Head of caudate nucleus (tissue), 42 donors: ENCODE measurements at places on chromosomes 2 and 18.

DNA sequence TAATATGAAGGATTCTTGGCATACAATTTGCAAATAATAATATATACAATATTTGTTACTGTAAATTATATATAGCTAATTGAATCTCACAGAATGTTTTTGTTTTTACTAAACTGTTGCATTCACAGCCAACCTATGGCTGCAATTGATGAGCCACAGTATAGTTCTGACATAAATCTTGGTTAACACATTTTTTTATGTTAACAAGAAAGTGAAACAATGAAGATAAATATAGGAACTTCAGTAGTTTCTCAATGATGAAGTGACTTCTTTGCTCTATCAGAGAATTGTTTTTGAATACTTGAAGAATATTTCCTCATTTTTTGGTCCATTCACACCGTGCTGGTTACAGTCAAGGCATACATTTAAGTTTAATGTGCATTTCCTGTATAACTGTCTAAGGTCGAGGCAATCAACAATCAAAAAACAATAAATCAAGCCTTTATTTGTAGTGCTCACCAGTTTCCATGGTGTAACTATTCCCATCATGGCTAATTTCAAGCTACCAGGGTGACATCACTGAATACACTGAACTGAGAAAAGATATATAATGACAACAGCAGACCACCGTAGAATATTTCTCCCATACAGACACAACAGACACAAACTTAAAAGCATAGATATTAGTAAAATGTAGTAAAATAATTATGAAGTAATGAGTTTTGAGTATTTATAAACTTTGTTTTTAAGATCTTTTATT, 12.9 kb upstream of the ETAA1 start:
- DNase-seq = no peak

DNA sequence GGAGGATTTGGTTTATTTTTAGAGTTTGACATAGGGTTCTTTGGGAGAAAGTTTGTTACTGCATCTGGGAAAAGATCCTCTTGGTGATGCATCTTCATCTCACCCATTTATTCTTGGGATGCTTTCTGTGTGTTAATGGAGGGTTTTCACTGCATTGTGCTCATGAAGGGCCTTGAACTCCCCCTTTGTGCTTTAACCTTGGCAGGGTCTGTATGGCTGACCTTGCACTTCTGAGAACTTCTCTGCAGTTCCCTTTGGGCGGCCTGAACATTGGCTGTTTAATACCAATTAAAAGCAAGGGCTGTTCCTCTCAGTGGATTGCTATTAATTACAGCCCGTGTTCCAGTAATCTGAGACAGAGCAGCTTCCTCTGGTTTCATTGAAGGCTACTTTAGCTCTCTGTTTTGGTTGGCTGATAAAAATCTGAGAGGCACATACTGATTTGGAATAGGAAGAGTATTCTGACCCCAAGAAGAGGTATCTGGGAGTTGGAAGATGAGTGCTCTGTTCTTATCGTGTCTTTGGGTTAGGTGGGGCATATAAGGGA, 37.5 kb downstream of the FMNL2 start:
- DNase-seq = no peak

DNA sequence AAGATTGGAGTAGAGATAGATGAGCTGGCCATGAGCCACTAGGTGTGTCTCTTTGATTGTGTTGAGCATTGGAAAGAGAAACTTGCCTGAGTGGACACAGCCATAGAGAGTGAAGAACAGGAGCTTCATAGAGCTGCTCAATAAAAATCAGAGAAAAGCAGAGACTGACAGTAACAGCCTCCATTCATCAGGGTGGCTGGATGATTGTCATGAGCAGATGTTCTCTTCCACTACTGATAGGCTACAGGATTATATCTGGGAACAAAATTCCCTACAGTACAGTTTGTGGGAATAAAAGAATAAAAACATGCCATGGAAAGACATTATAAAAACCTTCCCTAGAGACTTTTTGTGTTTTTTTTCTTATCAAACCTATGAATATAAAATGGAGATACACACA, 404.8 kb upstream of the ACVR2A start:
- no peak for DNase-seq

GRCh38 chr2:31202041-31202440, 15.3 kb downstream of the CAPN14 start:
- no peak for DNase-seq

DNA sequence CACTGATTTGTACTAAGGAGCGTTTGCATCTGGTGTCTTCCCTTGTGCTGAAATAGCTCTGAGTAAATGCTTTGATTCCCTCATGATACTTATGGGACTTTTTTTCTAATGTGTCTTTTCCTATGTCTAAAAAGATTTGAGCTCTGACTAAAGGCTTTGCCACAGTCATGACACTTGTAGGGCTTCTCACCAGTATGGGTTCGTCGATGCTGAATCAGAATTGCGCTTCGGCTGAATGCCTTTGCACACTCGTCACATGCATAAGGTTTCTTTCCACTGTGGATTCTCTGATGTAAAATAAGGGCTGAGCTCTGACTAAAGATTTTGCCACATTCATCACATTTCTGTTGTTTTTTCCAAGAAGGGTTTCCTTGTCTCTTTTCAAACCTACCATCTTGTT, 8.0 kb downstream of the ZNF396 start:
- no peak for DNase-seq

GRCh38 chr2:142254031-142254430, 123.2 kb upstream of the LRP1B start:
- no peak for DNase-seq

DNA sequence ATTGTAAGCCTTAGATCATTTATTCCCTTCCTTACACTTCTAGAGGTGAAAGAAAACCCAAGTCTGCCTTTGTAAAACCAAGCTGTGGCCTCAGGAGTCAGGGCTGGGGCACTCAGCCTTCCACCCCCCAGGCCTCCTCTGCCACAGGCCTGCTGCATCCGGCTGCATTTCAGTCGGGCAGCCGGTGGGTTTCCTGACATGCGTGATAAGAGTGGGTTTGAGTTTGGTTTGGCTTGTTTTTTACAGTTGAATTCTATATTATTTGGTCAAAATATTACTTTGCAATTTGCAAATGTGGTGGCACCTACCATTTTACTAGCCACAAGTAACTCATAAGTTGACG, 42.4 kb downstream of the ADI1 start:
- no peak for DNase-seq

- DNase-seq = no peak
Measured at GRCh38 chr18:62664414-62664813, 50.9 kb upstream of the PHLPP1 start.

GRCh38 chr2:2699121-2699505, 368.0 kb upstream of the MYT1L start:
- DNase-seq = no peak

GRCh38 chr2:218145124-218145523, 19.3 kb downstream of the CXCR2 start:
- DNase-seq = no peak

- no peak for DNase-seq
Measured at GRCh38 chr18:9927392-9928063, 13.7 kb downstream of the VAPA start.

DNA sequence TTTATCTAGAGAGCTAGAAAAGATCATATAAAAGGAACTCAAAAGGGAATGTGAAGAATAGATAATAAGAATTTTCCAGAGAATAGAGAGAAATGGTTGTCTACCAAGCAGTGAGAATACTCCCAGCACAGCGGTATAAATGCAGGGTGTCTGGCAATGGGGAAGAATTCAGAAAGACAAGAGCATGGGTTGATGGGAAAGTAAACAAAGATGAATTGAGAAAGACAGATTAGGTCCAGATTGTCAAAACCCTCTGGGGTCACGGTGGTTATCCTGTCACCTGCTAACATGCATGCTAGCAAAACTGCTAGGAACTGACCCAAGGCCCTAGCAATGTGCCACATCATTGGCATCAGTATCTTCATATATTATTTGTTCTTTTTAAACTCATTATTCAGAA, 30.8 kb upstream of the C1D start:
- DNase-seq = no peak

- DNase-seq = no peak
Measured at GRCh38 chr2:151111599-151112278, 149.9 kb downstream of the RBM43 start.

DNA sequence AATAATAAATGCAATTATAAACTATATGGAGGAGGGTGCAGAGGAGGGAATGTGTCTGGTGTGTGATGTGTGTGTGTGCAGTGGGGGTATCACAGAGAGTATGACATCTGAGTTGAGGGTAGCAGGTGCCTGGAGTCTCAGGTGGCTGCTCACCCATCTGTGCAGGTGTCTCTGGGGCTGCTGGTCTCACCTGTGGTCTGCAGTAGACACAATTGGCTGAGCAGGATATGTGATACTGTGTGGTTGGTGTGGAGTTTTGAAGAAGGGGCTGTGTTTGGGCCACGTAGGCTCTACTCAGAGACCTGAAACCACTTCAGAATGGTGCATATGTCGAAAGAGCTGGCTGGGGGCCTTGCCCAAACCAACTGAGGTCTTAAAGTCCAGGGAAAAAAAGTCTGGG, 17.0 kb downstream of the FABP1 start:
- DNase-seq = no peak

- DNase-seq = no peak
Measured at GRCh38 chr2:145157741-145158591, 638.0 kb upstream of the ZEB2 start.

- DNase-seq = no peak
Measured at GRCh38 chr2:202051499-202052161, 18.0 kb downstream of the FZD7 start.

DNA sequence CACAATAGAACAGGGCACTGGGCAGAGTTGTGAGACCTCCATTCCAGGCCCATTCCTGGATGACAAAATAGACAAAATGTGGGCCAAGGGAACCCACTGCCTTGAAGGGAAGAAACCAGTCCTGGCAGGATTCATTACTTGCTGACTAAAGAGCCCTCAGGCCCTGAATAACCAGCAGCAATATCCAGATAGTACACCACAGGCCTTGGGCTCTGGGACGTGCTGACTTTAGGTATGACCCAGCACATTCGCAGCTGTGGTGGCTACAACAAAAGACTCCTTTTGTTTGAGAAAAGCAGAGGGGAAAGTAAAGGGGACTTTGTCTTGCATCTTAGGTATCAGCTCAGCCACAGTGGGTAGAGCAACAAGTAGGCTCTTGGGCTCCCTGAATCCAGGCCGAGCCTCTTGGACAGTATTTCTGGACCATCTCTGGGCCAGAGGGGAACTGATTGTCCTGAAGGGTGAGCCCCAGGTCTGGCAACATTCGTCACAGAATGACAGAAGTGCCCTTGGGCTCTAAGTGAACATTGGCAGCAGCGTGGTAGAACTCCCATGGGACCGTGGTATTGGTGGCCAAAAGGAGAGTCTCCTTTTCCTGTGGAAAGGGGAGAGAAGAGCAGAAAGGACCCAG, 89.9 kb upstream of the CD226 start:
- no peak for DNase-seq

DNA sequence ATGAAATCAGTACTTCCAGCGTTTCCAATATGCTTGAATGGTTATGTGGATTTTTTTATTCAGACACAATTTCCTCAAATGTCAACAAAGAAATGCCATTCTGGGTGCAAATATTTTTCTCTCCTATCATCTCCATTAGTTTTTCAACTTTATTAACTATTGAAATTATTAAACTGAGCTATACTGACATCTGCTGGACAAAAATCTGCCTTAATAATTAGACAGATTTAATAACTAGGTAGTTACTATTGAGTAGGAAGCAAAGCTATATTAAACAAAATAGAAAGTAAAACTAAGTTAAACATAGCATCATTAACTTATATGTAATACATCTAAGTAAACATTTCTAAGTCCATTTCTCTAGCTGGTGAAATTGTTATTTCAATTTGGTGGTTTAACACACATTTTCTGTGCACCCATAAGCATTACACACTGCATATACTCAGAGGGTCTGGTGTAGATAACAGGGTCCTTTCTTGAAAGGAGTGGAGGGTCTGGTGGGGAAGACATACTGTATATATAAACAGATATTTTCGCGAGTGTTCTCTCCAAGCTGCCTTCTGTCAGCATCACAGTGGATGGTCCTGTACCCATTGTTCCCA, 77.0 kb downstream of the LANCL1 start:
- DNase-seq = no peak

- DNase-seq = no peak
Measured at GRCh38 chr2:100720445-100720844, 99.5 kb upstream of the NPAS2 start.

DNA sequence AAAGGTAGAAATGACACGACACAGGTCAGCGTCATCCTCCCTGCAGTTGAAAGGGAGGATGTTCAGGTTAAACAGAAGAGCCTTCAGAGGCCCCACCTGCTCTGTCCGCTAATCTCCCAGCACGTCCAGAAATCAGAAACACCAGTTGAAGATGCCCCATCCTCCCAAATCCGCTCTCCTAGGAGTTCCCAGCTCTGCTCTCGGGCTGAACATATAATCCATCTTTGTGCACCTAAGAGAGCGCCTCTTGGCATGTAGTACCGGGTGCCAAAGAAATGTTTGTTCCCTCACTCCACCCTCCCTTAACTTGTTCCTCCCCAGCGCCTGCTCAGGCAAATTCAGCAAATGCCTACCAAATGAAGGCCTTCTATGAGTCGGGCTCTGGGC, 145.2 kb upstream of the SMAD2 start:
- DNase-seq = no peak

DNA sequence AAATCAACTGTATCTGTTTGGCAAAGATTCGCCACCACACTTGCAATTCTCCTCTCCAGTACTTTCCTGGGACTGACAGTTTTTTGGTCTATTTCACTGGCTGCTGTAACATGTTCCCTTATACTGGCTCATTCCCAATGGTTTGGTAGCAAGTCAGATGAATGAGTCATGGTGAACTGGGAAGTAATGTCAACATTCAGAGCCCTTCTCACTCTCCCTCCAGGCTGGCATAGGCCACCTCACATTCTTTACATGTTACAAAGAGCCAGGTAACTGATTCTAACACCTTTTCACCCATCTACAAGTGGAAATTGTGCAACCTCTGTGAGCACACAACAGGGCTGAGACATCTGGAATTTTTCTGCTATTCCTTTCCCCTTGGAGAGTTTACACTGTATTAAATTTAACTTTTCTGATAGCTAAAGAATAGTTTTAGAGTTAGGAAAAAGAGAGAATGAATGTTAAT, 111.3 kb upstream of the TLK1 start:
- DNase-seq = no peak

- DNase-seq = no peak
Measured at GRCh38 chr2:62505109-62505749, 766 bp downstream of the TMEM17 start.

- DNase-seq = no peak
Measured at GRCh38 chr2:154537843-154538450, 160.5 kb upstream of the KCNJ3 start.
